ENCODE measurements at places on chromosomes 12 and 14. TPM values are rescaled to one million over a fixed set of nuclear protein-coding genes. Genes with fewer than 3 reads are reported as not detected.

The HOXC12 gene
- total RNA-seq = not detected

The AKAP3 gene
- 1.9 TPM for total RNA-seq

The CLEC4D gene
- not detected for total RNA-seq

The LRP6 gene
- 17.1 TPM for total RNA-seq

The AQP5 gene
- not detected for total RNA-seq

The BCL11B gene
- 5.1 TPM for total RNA-seq

The CRACR2A gene
- total RNA-seq = 0.43 TPM

The TBX3 gene
- 3.6 TPM for total RNA-seq

The APOF gene
- not detected for total RNA-seq

The RD3L gene
- total RNA-seq = not detected

The RABGGTA gene
- total RNA-seq = 65.1 TPM

The ACTR6 gene
- 24.1 TPM for total RNA-seq

The ZNF385A gene
- total RNA-seq = 23.4 TPM

The ZDHHC22 gene
- total RNA-seq = not detected

The DAZAP2 gene
- 75.7 TPM for total RNA-seq

The KRT82 gene
- not detected for total RNA-seq

The IAPP gene
- total RNA-seq = not detected

The ESRRB gene
- not detected for total RNA-seq

The CEP128 gene
- total RNA-seq = 4.6 TPM

The PTCSC3 gene
- not detected for total RNA-seq

The P2RX2 gene
- total RNA-seq = not detected

The LHX5 gene
- 0.24 TPM for total RNA-seq

The NR2C1 gene
- total RNA-seq = 15.9 TPM

The KSR2 gene
- under 0.01 TPM for total RNA-seq

The CCNT1 gene
- 24.9 TPM for total RNA-seq

The SDR9C7 gene
- total RNA-seq = not detected

The FOXG1 gene
- not detected for total RNA-seq

The CLEC6A gene
- total RNA-seq = not detected

The ADAM20 gene
- 0.43 TPM for total RNA-seq

The DIO3 gene
- total RNA-seq = not detected

The RNASE1 gene
- not detected for total RNA-seq

The CLECL1 gene
- not detected for total RNA-seq

The TMEM229B gene
- 0.43 TPM for total RNA-seq

The KICS2 gene
- total RNA-seq = 8.0 TPM

The AQP6 gene
- not detected for total RNA-seq

The NDRG2 gene
- 13.2 TPM for total RNA-seq

The ETV6 gene
- total RNA-seq = 6.0 TPM

All from tracheal epithelial cell (primary cell).